Placental pericyte (primary cell): ENCODE measurements at places on chromosomes 12 and 14. TPM values are rescaled to one million over a fixed set of nuclear protein-coding genes. Genes with fewer than 3 reads are reported as not detected.

ANKS1B gene
- total RNA-seq, result 0.86 TPM in 1 of 2 replicates, not detected in the other

ATL1 gene
- 0.66 and 8.4 TPM in 2 replicates for total RNA-seq

SERPINA12 gene
- not detected in 2 replicates for total RNA-seq

ABCC9 gene
- 0.22 and 0.72 TPM in 2 replicates for total RNA-seq

ACOT6 gene
- 0.14 TPM in 1 of 2 replicates, not detected in the other for total RNA-seq

ZBTB42 gene
- 2.9 and 3.3 TPM in 2 replicates for total RNA-seq

TCP11L2 gene
- 19.6 and 55.4 TPM in 2 replicates for total RNA-seq

MAP1LC3B2 gene
- 0.86 and 2.0 TPM in 2 replicates for total RNA-seq

ZNF10 gene
- total RNA-seq, result 3.9 and 5.9 TPM in 2 replicates

FAM222A gene
- 1.3 TPM in 2 replicates for total RNA-seq

SPRING1 gene
- total RNA-seq, result 22.3 and 43.2 TPM in 2 replicates

STYK1 gene
- total RNA-seq, result 0.14 TPM in 1 of 2 replicates, not detected in the other

PPP1R36 gene
- total RNA-seq, result 0.43 and 1.1 TPM in 2 replicates

PTPRB gene
- 2.2 and 5.0 TPM in 2 replicates for total RNA-seq

SPIC gene
- total RNA-seq, result not detected in 2 replicates

AVPR1A gene
- not detected in 2 replicates for total RNA-seq

CD163 gene
- total RNA-seq, result 0.43 TPM in 1 of 2 replicates, not detected in the other

CD4 gene
- total RNA-seq, result 0.57 and 1.1 TPM in 2 replicates
